NCI-H1092 (cell line): ENCODE measurements at places on chromosomes 2 and 18.

- DNase-seq, result no peak
Measured at GRCh38 chr2:1988049-1988448, 243.7 kb upstream of the PXDN start.

DNA sequence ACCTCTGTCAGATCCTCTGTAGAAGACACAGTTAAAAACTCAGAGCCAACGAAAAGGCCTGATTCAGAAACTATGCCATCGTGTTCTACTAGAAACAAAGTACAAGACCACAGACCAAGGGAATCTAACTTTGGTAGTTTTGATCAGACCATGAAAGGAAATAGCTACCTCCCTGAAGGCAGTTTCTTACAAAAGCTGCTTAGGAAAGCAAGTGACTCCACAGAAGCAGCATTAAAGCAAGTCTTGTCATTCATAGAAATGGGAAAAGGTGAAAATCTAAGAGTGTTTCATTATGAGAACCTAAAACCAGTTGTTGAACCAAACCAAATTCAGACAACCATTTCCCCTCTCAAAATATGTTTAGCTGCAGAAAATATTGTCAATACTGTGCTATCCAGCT is 58.2 kb downstream of the FSIP2 start:
- DNase-seq, result no peak

DNA sequence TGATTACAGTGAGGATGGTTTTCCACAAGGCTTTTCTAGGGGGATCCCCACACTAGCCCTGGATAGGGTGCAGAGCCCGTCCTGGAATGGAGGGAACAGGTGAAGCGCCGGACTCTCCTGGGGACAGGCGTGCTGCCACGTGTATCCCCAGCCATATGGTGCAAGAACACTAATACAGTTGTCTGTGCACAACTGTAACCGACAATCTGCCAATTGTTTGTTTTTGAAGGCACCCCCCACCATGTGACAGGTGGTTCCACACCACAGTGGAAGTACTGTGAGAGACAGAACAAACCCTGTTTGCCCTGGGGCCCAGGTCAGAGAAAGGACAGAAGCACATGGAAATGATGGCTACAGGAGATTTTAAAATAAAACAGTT is 52.9 kb downstream of the MYCN start:
- DNase-seq, result no peak

GRCh38 chr2:237109421-237109934 is 23.8 kb downstream of the COPS8 start:
- DNase-seq, result no peak

DNA sequence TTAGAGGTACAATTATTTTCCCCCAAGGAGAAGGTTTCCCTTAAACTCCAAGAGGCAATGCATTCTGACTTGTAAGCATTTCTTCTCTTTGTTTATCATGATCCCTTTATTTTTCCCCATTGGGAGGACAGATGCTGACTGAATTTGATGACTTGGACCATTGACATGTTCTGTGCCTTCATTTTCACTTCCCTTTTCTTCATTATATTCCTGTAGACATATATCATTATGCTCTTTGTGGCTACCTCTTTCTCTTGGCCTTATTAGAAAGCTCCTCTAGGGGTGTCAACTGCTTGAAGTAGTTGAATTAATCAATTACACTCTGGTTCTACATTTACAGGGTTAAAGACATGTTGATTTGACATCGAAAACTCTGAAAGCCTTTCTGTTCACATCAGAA is 330.0 kb upstream of the DCC start:
- DNase-seq, result no peak

DNA sequence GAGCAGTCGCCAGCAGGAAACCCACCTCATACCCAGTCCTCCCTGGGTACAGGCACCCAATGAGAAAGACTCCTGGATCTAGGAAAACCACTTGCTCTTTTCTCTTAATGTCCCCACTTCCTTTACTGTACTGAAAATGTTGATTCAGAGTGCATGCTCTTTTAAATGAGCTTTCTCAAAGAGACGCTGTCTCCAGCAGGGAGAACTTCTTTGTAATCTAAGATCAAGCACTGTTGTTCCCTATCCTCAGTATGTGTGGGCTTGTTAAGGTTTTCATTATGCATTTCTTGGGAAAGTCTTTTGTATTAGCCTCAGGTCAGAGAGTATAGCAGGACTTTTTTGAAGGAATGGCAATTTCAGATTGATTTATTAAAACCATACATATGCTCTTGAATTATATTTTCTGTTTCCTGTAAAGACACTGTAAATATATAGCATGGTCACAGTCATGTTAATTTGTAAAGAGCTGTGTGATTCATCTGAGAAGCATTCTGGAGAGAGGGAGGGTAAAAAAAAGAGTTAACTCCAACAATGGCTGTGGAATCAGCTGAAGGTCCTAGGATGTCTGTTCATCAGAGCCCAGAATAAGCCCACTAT is 178.1 kb downstream of the MGAT5 start:
- DNase-seq, result no peak

DNA sequence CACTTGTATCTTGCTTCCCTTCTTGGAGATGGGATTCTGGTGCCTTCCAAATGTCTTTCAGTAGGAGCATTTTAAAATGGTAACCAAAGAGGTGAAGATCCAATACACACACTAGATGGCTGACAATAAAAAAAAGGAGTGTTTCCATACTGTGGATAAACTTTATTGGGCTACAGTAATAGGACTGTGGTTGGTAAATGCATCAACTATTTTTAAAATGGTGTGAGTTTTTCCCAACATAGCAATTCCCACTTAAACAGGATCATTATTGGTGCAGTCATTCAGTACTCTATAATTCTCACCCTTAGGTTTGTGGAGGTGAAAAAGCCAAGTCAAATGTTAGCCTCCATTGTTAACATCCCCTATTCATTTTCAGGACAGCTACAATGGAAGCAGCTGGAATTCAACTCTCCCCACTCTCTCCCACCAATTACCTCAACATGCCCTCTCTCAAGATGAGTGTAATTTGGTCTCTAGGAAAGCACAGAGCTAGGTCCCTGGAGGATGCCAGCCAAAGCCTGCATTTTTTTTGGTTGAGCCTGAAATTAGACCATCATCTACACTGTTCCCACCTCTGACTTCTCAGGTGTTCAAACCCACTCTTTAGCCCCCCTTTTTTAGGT is 273.3 kb downstream of the TCF4 start:
- peak; percentile 69 for DNase-seq

- no peak for DNase-seq
Measured at GRCh38 chr2:161063946-161064306, 96.3 kb upstream of the TANK start.

DNA sequence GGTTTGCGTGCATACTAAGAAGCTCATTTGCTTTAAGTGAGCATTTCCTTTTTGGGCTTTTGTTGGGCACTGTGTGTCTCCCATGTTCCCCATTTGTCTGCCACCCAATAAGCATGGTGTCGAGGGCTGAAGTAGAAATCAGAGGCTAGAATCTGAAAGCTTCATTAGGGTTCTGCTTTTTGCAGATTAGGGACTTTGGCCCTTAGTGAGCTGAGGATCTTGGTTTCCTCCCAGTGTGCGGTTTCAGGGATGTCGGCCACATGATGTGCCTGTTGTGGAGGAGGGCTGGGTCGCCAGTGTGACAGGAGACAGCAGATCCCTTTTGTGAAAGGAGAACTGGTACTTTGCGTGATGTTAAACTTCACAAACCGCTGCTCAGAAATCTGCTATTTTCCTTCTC is 41.1 kb downstream of the PLEKHB2 start:
- no peak for DNase-seq
